ENCODE measurements at places on chromosomes 13 and 19.

DNA sequence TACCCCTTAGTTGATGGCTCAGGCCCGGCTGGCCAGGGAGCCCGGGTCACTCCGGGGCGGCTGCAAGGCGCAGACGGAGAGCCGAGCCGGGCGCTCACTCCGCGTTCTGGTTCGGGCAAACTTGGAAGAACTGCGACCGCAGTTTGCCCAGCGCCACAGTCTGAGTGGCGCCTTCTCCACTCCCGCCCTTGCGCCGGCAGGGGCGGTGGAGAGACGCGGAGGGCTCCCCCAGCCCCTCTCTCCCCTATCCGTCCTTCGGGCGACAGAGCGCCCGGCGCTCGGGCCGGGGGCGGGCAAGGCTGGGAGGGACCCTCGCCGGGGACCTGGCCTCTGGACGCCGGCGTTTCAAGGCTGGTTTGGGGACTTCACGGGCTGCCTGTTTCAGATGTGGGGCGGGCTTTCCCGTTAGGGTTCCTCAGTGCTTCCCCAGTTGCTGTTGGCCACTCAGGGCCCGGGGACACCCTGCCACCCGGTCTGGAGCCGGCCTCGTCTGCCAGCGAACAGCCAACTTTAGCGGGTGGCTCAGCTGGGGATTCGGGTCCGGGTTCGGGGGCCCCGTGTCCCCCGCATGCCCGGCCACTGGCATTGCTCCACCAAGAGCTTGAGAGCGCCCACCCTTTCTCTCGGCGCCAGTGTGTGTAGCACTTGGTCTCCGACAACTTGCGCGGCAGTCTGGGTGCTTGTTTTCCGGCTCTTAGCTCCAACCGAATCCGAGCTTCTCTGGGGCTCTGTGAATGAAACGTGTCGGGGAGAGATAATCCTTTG is 1.5 kb downstream of the GPC6 start:
- no peak for DNase-seq

DNA sequence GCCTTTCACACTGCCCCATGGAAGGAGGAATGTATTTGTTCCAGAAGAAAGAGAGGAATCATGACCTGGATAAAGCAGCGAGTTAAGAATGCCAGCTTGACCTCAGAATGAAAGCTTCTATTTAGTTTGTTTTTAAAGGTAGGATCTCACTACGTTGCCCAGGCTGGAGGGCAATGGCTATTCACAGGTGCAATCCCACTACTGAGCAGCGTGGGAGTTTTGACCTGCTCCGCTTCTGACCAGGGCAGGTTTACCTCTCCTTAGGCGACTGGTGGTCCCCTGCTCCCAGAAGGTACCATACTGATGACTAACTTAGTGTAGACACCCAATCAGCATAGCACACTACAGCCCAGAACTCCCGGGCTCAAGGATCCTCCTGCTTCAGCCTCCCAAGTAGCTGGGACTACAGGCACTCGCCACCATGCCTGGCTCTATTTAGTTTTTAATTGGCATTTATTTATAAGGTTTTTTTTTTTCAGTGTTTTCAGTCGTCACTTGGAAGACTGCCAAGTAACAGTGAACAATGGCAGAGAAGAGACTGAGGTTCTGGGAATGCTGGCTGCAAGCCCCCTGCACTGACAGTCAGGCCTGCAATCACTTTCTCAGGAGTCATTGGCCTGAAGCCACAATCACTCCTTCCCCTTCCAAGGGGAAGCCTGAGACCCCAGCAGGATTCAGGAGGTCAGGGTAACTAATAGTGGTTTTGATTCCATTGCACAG is 73.1 kb downstream of the EPS15L1 start:
- DNase-seq: no peak

- DNase-seq: no peak
These were observed 176.5 kb downstream of the SPRY2 start for GRCh38 chr13:80164462-80164861.

DNA sequence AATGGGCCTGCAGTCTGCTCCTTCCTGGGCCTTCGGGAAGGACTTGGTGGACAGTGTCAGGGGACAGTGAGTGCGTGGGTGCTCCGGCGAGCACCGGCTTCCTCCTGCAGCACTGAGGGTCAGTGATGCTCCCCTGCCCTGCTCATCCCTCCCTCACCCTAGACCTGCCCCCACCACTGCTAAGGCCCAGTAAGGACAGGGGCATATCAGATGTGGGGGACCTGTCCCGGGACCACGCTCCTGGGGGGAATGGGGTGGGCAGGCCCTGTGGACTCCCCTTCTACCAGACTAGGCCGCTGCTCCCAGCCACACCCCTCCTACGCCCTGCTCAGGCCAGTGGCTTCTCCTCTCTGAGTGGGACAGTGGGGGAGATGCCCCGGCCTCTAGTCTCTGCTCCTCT is 3.2 kb downstream of the MICOS13 start:
- DNase-seq: no peak

GRCh38 chr19:35776102-35776788 is 881 bp downstream of the ARHGAP33 start:
- DNase-seq: no peak
